T-helper 1 cell (primary cell): ENCODE measurements at places on chromosomes 12 and 14.

DNA sequence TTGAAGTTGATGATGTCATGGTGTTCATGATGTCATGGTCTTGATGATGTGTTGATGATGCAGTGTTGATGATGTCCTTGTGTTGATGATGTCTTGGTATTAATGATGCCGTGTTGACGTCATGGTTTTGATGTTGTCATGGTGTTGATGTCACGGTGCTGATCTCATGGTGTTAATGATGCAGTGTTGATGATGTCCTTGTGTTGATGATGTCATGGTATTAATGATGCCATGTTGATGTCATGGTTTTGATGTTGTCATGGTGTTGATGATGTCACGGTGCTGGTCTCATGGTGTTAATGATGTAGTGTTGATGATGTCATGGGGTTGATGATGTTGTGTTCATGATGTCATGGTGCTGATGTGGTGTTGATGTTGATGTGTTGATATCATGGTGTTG lies 48.0 kb upstream of the RIMBP2 start:
- no peak for DNase-seq

- DNase-seq, result no peak
These were observed 22.4 kb downstream of the SLC7A8 start for GRCh38 chr14:23160924-23161522.

DNA sequence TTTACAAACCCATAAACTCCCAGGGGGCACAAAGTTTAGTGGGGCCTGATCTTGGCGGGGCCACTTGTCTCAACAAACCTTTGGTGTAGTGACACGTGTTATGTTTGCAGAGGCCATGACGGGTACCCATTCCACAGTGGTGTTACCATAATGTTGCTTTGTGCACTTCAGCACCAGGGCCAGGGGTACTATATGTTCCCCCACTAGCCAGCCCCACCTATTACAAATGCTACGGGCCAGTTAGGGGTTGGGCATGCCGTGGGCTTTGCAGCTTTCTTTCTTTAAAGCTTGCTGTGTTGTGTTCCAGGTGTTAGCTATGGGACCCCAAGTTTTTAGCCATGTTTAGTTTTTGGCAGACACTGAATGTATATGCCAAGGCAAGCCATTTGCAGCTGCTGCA lies 30.8 kb upstream of the G2E3 start:
- DNase-seq, result no peak

- DNase-seq, result no peak
These were observed 44.9 kb upstream of the GAS2L3 start for GRCh38 chr12:100528471-100529127.

GRCh38 chr14:93040982-93041381 lies 74.7 kb downstream of the ITPK1 start:
- DNase-seq, result no peak

GRCh38 chr12:115095073-115095748 lies 411.2 kb upstream of the TBX3 start:
- no peak for DNase-seq

GRCh38 chr12:48796976-48797375 lies 8.1 kb upstream of the ADCY6 start:
- no peak for DNase-seq

DNA sequence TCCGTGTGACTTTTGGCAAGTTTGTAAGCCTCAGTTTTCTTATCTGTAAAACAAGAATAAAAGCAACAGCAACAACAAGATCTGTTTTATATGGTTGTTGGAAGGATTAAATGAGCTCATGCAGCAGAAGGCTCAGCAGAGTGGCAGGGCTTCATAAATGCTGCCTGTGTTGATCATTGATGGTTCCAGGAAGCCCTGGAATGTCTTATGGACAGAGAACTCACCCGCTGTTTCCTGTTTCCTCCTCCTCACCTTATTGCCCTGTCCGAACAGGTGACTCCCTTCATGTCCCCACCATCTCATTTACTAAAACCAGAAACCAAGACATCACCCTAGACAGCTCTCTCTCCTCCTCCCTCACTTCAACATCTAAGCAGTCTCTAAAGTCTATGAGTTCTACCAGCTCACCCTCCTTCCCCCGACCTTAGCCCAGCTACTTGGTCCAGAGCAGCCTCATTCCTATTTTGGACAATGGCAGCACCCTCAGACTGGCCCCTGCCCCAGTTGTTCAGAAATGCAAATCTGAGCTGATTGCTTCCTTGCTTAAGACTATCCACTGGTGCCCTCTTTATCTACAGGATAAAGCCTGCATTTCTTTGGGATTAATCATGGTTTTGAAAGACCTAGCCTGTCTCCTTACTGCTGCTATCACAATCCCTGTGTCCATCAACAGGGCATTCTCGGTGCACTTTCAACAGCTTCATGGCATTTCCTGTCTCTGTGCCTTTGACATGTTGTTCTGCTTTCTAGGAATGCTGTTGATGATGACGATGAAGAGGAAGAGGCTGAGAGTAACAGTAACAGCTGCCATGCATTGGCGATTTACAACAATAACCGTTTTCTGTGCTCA lies 21.4 kb upstream of the GSG1 start:
- DNase-seq, result no peak

GRCh38 chr12:124406043-124406442 lies 111.2 kb downstream of the RFLNA start:
- DNase-seq, result no peak

DNA sequence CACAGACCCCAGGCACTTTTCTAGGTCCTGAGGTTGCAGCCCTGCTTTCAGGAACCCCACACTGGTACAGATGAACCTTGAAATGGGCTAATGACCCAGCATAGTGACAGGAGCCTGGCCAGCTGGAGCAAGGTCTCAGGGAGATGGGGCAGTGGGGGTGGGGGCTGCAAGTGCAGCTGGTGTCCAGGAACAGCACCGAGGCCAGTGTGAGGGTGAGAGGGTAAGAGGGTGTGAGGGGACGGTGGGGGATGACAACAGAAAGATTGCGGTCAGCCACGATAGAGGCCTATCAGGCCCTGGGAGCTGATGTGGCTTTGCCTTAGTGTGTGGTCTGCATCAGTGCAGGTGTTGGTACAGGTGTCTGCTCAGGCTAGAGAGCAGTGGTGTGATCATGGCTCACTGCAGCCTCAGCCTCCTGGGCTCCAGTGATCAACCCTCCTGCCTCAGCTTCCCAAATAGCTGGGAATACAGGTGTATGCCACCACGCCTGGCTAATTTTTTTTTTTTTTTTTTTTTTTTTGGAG lies 59.7 kb downstream of the EP400 start:
- no peak for DNase-seq

DNA sequence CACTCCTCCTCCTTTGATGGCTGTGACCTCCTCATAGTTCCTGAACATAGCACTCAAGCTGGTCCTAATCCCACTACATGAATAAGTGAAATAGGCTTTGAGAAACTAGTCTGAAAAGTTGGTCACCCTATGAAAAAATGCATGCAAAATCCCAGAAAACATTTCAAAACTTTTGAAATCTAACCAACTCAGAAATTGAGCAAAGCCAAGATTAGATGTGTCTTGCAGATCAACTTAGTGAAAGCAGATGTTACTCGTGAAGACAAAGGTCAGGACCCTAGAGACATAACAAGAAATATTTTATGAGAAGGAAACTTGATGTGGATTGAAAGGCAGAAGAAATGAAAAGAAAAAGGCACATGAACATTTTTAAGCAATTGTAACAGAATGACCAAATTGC lies 63.3 kb downstream of the TSHR start:
- no peak for DNase-seq

GRCh38 chr12:45725631-45726602 lies 3.6 kb upstream of the ARID2 start:
- DNase-seq, result no peak

DNA sequence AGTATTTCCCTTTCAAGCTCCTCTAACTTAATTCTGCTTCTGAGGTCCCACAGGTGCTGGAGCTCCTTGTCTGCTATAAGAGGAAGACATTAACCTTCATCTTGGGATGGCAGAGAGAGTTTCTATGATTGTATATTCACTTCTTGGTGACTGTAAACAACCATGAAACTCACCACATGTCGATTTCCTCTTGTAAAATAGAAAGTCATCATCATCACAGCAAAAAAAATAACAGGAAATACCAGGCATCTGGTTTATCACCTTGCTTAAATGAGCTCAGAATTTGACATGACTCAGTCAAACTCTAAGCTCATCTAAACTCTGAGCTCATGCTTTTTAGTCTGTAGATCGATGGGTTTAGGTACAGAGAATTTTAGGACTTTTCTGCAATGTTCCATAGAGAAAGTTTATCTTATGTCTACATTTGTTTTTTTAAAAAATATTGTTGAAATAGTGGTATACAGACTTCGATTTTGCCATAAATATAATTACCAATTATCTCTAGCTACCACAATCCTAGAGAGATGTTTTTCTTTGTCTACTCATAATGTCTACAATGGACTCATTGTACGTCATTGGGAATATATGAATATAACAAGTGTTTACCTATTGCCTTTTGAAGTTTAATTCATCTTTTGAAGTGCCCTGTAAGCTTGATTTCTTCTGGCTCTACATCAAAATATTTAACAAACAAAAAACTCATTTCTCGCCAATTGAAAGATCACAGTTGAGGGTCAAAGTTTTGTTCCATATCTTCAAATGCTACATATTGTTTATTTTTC lies 58.4 kb downstream of the IGF1 start:
- DNase-seq, result no peak

DNA sequence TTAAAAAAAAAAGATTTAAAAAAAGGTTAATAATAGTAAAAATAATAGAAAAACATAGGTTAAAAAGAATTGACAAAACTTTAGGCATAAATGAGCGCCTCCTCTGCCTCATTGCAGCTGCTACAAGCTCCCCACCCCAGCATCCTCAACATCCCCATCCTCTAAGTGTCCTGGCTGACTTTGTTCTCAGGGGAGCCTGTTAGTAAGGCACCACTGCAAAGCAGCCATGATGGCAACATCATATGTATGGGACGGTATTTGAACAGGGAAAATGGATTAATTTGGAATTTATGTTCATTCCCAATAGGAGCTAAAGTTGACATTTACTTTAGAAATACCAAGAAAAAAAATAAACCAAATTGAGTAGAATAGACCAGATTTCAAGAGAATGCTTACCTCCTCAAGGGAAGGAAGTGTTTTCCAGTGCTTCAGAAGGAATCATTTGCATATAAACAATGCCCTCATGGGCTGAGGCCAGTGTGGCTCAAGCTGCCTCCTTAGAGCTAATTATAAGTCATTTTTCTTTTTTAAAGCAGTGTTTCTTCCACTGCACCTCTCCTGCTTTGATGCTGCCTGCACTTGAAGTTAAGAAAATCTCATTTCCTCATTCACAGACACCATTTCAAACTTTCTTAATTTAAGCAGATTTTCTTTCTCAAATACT lies 59.6 kb downstream of the DACT1 start:
- no peak for DNase-seq

DNA sequence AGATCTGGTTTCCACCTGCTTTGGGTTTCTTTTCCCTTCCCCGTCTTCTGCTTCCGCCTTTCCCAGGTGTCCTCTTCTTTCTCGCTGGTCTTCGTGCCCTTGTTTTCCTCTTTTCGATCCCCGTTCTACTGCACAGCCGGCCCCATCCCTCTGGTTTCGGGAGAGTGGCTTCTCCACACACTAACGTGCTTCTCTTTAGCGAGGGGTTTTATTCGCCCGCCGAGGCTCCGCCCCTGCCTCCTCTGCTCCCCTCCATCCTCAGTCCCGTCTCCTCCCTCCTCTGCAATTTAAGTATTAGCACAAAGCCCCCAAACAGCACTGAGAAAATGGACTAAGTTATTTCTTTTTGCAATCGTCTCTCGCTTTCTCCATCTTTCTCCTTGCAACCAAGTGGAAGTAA lies at the start of gene SLC7A8:
Gene SLC7A8, minus strand, starts transcription at position 182 of the 400 bp plus-strand sequence. CDS start 746 bp downstream, outside the sequence.
- peak; percentile 12 for DNase-seq

DNA sequence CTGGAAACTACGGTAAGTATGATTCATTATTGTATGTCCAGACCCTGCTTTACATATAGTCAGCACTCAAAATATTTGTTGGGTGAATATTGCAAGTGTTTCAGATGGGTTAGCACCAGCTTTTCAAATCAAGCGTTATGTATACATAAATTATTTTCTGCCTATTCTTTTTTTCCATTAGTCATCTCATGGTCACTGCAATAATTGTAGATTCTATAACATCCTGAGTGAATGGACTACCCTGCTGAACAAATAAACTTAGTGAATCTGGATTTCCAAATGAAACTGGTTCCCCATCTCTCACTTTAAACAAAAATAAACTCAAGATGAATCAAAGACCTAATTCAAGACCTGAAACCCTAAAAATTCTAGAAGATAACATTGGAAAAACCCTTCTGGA lies 152.3 kb downstream of the DIO2 start:
- no peak for DNase-seq

GRCh38 chr12:57541001-57541400 lies 6.0 kb downstream of the DCTN2 start:
- DNase-seq, result no peak

DNA sequence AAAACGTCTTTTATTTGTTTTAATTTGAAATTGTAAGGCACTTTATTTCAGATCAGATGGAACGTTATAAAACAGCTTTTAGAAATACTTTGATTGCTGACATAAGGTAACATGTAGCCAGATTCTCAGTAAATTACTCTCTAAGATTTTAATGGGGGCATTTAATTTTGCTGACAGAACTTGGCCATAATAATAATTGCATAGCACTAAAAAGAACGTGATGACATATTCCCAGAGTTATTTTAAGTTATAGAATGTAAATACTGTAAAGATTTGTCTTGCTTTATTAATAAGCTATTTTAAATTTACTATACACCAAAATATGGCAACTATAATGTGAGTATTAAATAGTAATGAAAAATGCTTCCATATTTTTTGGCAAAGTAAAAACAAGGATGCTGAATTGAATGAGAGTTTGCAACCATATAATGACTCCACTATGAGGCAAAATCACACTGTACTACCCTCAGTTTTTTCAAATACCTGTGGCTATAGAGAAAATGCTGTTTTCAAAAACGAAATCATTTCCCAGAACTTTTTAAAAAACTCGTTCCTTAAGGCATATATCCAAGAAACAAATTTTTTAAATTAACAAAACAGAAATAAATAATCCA lies 876 bp downstream of the LUM start:
- DNase-seq, result no peak

- DNase-seq, result no peak
These were observed 55.4 kb downstream of the RPAP3 start for GRCh38 chr12:47650469-47650868.

DNA sequence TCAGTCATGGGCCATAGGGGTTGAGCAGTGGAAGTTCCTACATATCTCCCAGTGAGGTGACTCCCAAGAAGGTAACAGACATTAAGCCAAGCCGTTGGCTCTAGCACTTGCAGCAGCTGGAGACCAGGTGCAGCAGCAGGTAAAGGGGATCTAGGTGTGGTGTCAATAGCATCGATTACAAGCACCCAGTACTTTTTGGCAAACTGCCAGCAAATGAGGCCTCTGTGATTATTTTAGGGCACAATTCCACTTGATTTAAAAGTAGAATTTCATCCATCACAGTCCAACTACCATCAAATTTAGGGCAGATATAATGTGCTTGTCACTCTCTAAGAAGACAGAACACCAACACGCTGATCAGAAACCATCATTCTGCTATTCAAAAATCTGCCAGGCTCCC lies 224.1 kb upstream of the EGLN3 start:
- DNase-seq, result no peak
